ENCODE measurements at places on chromosomes 16 and 17.
A peak's percentile ranks its signal among the peaks of the same experiment; 100 is the strongest.

GRCh38 chr17:36975922-36976515 is 27.3 kb downstream of the AATF start:
- DNase-seq: no peak

DNA sequence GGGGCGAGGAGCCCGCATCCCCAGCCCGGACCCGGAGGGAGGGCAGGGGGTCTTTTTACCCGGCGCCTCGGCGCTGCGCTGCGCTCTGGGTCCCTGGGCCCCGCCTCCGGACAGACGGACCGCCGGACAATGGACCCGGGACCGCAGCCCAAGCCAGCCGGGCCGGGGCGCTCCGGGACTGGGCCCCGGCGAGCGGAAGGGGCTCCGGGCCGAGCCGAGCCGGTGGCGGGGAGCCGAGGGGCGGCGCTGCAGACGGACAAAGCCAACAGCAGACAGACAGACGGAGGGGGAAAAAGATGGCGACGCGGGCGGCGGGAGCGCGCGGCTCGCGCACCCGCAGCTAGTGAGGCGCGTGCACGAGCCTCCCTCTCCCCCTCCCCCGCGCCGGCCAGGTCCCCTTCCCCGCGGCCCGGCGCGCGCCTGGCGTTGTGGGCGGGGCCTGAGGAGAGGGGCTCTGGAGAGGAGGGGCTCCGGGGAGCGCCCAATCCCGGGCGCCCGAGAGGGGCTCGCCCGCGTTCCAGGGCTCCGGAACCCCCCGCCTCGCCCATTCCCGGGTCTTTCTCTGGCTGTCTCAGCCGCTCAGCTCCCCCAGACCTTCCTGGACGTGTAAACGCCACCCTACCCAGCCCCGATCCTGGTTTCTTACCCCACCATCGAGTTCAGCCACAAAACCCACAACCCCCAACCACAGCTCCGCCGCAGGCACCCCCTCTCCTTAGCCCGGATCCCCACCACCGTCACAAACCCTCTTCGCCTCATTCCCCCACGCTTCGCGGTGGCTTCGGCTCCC is at the start of gene ZNF821:
TSS of gene ZNF821 (minus strand) at position 334 of the 790 bp plus-strand sequence. CDS start 4,236 bp downstream, outside the sequence.
- DNase-seq: peak; percentile 81

- DNase-seq: no peak
Observed at GRCh38 chr16:18931756-18932155, 5.5 kb upstream of the SMG1 start.

DNA sequence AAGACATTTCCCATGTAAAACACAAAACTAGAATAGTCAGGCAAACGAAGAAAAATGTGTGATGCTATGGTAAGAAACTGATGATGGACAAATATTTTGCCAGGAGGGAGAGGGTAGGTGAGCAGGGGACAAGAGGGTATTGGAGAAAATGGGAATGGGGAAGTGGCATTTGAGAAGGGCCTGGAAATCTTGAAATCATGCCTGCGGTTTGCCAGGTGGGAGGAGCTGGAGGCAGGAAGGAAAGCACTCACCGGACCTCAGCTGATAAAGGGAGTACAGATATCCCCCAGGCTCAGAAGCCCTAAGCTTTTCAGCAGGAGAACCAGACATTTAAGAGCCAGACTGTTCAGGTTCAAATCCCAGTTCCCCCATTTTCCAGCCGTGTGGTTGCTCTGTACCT is 103.6 kb downstream of the GSG1L start:
- no peak for DNase-seq

DNA sequence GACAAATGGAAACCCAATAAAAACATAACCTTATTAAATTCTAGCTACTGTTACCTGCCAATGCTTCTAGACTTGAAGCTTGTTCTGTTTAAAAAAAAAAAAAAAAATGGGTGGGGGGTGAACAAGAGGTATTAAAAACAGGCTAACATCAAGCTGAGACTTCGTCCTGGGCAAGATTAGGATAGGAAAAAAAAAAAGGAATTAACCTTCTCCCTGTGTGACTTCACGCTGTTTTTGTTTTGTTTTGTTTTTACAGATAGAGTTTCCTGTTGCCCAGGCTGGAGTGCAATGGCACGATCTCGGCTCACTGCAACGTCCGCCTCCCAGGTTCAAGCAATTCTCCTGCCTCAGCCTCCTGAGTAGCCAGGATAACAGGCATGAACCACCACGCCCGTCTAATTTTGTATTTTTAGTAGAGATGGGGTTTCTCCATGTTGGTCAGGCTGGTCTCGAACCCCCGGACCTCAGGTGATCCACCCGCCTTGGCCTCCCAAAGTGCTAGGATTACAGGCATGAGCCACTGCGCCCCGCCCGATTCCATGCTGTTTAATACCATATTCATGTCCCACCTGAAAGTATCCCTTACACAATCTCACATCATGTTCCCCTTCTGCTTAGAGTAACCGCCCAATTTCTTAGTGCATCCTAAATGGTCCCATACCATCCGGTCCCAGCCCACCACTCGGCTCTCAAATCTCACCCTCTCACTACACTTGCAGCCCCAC is 2.2 kb downstream of the USP31 start:
- no peak for DNase-seq

DNA sequence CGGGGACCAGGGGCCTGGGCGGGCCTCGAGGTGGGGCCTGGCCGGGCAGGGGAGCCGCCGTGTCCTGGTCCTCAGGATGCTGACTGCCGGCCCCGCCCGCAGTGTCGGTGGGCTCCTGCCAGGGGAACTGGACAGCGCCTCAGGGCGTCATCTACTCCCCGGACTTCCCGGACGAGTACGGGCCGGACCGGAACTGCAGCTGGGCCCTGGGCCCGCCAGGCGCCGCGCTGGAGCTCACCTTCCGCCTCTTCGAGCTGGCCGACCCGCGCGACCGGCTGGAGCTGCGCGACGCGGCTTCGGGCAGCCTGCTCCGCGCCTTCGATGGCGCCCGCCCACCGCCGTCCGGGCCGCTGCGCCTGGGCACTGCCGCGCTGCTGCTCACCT is 2.3 kb upstream of the PAQR4 start:
- DNase-seq: no peak

- no peak for DNase-seq
Observed at GRCh38 chr17:81412490-81413093, 17.3 kb downstream of the BAHCC1 start.

GRCh38 chr17:80122926-80123505 is 21.6 kb downstream of the GAA start:
- DNase-seq: no peak

- DNase-seq: no peak
Observed at GRCh38 chr17:69447726-69448125, 33.2 kb downstream of the MAP2K6 start.

DNA sequence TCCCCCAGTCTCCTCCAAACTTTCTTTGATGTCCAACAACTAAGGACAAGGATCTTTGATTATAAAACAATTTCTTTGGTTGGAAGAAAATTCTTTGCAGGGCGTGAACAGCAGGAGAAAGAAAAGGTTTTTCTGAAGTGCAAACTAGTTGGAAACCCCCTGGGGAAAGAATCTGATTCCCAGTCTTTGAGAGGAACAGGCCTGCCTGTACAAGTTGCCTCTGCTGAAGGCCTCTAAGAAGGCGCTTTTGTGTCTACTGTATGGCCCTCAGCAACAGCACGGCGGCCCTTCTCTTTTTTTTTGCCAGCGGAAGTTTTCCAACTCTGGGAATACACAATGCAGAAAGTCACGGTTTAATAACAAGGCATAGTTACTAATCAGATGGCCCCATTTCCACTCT is 14.0 kb downstream of the RNF43 start:
- no peak for DNase-seq

DNA sequence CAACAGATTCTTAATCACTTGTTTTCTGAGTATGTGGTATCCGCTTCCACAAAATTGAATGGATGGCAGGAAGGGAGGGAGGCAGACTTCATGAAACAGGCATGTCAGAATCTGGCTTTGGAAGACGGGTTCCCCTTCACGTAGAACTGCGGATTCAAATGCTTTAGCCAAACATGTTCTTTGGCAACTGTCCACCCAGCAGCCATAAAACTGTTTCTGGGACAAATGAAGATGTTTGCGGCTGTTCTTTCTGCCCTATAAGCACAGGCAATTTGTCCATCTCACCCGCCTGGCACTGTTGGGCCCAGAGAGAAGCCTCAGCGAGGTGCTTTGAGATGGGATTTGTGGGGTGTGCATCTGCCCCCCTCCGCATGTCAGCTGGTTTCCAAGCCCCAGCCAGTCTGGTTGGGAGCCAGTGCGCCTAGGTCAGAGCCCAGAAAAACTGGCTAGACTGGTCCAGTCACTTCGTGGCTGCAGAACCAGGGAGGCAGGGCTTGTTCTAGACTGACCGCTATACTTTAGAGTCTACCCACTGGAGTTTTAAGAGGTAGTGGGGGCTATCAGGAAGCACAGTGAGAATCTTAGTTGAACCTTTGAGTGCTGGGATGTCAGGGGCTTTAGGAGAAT is 6.3 kb downstream of the CRHR1 start:
- no peak for DNase-seq

DNA sequence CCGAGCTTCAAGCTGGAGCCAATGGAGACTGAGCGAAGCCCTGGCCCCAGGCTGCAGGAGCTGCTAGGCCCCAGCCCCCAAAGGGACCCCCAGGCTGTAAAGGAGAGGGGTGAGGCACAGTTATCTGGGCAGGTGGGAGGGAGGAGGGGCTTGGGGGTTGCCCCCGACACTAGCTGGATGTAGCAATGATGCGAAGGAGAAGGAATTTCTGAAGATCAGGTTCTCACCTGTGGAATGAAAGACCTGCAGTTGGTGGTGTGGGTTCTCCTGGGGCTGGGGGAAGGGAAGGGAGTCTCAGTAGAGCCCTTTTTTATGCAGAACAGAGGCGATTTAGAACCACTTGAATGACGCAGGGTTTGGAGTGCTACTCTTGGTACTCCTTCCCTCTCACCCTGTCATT is 1.8 kb downstream of the ZNF263 start:
- no peak for DNase-seq

- DNase-seq: no peak
Observed at GRCh38 chr16:4404967-4405696, 11.3 kb downstream of the CORO7 start.

DNA sequence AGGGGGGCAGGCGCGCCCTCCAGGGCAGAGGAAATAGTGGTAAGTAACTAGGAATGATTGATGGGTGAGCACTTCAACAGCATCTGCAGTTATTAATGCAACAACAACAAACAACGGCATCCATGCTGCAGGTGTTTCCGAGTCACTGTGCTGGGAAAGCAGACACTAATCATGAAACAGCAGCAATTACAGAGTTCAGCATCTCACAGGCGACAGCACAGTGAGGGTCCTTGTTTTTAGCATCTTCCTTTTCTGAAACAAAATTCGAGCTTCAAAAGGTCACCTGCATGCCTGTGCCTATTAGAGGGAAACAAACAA is 191.9 kb downstream of the SLC39A11 start:
- no peak for DNase-seq

- DNase-seq: no peak
Observed at GRCh38 chr17:46822388-46822921, 4.0 kb upstream of the WNT3 start.

DNA sequence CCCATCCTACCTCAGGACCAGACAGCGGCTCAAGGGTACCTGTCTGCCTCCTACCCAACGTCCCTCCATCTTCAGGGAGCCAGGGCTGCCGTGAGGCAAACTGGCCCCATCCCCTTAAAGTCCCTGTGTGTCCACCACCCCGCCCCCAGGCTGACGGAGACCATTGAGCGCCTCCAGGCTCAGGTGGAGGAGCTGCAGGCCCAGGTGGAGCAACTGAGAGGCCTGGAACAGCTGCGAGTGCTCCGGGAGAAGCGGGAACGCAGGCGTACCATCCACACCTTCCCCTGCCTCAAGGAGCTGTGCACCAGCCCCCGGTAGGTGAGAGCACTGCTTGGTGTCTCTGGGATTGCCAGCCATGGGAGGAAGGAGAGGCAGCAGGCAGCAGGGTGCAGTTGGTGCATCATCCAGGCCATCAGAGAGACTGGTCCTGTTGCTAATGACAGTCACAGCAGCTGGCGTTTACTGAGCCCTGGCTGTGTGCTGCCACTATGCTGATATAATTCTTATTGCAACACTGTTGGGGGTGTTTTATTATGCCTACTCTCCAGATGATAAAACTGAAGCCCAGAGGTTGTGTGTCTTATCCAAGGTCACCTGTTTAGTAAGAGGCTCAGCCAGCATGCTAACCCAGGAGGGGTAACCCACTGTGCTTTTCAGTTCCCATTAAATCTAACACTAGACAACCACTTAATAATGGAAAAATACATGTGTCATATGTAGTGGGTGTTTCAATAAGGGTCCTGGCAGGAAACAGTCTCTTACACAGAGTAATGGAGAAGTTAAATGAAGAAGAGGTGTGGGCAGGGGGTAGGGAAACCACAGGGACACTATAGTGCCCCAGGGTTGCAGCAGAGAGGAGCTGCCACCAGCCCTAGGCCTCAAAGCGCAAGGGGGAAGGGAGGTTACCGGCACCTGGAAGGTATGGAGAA is 10.3 kb upstream of the MRPL58 start:
- DNase-seq: no peak

DNA sequence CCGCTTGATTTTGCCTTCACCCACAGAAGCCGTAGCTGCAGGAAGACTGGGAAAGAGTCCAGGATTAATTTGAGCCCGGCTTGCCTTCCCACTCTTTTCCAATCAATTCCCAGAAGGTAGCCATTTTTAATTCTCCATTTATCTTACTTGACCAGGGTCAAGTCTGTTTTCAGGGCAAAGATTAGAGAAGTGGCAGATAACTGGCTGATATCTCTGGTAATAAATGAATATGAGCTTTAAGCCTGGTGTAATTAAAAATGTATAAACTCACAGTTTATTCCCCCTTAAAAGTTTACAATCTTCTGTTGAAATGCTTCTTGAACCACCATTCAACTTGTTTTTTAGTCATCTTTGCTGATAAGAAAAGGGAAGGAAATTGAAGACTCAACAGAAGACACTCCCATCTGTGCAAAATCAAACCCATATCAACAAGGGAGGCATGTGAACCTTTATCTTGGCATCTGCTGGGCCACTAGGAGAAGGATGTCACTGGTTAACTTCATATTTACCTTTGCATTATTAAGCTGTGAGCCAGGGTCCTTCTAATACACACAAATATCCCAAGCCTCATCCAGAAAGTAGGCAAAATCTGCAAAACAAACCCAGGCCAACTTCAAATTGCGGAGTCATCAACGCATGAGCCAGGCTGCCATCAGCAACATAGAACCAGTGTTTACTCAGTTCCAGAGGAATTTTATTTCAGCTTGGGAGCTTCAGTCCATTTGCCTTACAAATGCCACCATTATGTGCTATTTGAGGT is 314.6 kb upstream of the MAF start:
- DNase-seq: no peak

- DNase-seq: no peak
Observed at GRCh38 chr17:6602141-6602540, 38.4 kb downstream of the KIAA0753 start.

GRCh38 chr17:17682737-17683680 is 1.8 kb downstream of the RAI1 start:
- peak; percentile 66 for DNase-seq

GRCh38 chr16:54402270-54402669 is 115.7 kb upstream of the IRX3 start:
- no peak for DNase-seq

GRCh38 chr17:76154292-76154691 is 13.2 kb upstream of the FOXJ1 start:
- no peak for DNase-seq

- DNase-seq: no peak
Observed at GRCh38 chr17:6969323-6969726, 26.5 kb upstream of the ALOX12 start.

All from NCI-H146 (cell line).